Stimulated activated CD4-positive, alpha-beta T cell treated with anti-CD3 and anti-CD28 coated beads, Interleukin-12 subunit alpha, Interleukin-12 subunit beta, amount 100 ng/mL, for 4 hours (primary cell): ENCODE measurements at places on chromosomes 16 and 17.

- DNase-seq: no peak
Observed at GRCh38 chr17:27321372-27321771, 27.5 kb downstream of the WSB1 start.

DNA sequence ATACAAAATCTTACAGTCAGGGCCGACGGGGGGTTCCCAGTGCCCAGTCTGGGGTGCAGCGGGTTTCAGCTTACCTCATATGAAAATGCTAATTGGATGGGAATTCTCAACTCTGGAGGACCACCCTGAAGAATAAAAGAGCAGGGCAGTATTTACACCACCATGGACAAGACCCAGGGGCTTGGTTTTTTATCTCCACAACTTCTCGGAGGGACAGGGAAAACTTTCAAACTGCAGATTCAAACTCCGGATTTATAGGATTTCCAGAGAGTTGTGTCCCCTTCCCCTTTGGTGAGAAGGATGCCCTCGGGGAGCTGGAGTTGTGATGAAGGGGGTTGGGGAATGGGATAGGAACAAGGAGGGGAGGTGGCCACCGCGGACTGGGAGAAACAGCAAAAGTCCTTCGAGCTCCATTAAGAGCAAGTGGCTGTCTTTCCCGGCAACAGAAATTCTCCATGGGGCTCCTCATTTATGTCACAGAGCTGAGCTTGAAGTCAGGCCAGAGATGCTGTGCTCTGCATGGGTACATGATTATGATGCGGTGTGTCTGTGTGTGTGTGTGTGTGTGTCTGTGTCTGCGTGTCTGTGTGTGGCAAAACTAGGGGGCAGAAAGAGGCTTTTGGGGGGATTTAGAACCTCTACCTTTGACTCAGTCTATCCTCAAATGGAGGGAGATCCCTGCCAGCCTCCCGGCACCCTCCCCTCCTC, 15.7 kb downstream of the FOXL1 start:
- no peak for DNase-seq

GRCh38 chr17:6752068-6752909, 3.6 kb upstream of the XAF1 start:
- no peak for DNase-seq

- no peak for DNase-seq
Observed at GRCh38 chr16:10858203-10858602, 18.8 kb upstream of the CIITA start.

DNA sequence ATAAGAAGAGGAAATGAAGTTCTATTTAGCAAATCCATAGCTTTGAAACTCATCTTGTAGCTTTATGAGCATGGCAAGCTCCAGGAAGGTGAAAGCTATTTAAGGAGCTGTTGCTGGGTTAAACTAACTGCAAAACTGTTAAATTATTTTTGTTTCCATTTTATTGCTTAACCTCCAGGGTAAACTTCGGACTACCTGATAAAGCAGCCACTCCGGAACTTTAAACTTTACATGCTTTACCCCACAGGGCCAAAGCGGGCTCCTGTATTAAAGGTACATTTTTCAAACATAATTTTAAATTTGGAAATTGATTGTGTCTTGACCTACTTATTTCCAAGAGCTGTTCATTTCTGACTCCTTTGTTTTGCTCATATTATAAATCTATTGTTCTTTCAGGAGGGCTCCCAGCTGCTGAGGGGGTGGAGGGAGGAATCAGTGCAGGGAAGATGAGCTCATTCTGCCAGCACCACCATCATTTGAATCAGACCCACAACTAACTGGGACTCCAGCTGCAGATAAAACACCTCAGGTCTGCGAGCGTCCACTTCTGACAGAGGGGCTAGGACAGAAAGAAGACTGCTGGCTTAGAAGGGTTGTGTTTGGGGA, 157.9 kb downstream of the IRX3 start:
- no peak for DNase-seq

DNA sequence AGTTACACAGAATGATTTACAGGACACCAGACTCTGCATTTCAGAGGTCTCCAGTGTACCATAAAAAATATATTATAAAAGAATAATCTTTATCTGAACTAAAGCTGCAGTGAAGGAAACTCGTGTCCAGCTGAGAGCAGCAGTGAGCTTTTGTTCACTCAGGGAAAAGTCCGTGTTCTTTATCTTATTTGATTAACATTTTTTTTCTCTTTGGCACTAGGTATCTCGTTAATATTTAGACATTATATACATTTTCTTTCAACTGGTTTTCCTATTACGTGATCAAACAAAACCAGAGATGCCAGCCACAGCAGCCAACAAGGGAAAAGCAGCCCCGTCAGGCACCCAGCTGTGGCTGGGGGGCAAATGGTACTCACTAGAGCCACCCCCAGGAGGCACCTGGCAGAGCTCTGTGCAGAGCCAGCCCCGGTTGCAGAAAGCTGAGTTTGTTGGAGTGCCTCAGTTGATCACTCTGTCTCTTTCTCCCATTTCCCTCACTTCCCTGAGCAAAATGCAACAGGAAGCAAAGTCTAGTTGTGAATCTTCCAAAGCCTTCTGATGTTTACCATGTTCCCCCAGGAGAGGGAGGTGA, 1.1 kb upstream of the HS3ST4 start:
- no peak for DNase-seq

DNA sequence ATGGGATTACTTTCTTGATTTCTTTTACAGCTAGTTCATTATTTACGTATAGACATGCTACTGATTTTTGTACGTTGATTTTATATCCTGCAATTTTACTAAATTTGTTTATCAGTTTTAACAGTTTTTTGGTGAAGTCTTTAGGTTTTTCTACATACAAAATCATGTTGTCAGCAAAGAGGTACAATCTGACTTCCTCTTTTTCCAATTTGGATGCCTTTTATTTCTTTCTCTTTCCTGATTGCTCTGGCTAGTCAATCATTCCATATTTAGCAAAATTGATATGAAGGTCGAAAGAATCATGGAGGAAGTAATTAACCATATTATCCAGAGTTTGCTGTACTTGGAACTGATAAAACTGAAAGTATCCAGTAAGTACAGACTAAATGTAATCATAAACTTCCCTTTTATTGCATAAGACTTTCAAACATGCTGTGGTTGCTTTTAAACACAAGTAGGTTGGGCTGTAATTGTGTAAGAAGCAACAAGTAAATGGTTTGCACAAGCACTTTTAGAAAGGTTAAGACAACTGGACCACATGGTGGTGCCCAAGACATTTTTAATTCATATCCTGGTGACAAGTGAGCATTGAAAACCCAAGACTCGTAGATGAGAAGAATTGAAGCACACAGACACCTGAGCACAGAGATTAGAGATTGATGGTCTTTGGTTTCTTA, 8.4 kb downstream of the GDE1 start:
- DNase-seq: no peak

DNA sequence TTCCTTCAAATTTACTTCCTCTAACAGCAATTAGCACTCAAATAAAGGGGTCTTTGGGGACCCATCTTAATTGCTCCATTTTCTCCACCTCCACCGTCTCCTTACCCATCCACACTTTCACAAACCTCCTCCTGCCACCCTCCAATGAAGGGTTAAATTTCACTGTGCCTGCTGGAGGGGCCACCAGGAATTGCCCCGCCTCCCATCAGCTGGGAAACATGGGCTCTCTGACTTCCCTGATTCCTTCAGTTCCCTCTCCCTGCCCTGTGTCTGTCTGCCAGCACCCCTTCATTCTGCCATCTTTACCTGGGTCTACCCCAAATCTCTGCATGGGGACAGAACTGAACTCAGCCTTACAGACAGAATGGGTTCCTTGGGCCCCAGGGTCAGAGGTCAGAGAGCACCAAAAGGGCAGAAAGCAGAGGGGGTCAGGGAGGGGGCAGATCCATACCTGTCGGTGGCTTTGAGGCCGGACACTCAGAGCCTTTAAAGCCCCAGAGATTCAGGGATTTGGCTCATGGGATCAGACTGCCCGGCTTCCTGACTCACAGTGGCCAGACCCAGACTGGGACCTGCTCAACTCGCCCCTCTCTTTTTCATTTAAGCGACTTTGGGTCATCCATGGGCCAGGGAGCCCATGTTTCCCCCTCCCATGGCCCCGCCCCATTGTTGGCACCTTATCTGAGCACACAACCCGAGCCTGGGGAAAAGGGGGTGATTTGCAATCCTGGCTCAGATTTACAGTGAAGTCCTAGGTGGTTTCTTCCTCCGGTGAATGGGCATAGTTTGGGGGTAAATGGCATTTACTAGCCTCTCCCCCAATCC, 17.6 kb upstream of the SP2 start:
- no peak for DNase-seq

- DNase-seq: peak; percentile 49
Observed at GRCh38 chr16:3654249-3654991, at the start of gene DNASE1. Gene DNASE1 (plus strand): TSS chr16:3654691. CDS start chr16:3655374, 683 bp downstream.

DNA sequence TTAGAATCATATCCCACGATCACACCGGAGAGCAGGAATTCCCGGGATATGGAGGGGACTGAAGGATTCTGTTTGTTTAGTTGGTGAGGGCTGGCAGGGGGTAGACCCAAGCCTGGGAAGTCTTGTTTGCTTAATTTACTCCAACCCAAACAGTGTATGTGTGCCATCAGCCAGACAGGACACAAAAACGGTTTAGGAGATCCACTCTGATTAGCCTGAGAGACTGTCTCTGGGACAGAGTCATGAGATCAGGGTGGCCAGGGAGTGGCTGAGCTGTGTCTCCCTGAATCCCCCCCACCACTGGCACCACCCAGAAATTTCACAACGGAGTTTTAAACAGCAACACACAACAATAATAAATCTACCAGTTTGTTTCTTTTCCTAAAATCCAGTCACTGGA, 127.0 kb downstream of the RBFOX3 start:
- no peak for DNase-seq

DNA sequence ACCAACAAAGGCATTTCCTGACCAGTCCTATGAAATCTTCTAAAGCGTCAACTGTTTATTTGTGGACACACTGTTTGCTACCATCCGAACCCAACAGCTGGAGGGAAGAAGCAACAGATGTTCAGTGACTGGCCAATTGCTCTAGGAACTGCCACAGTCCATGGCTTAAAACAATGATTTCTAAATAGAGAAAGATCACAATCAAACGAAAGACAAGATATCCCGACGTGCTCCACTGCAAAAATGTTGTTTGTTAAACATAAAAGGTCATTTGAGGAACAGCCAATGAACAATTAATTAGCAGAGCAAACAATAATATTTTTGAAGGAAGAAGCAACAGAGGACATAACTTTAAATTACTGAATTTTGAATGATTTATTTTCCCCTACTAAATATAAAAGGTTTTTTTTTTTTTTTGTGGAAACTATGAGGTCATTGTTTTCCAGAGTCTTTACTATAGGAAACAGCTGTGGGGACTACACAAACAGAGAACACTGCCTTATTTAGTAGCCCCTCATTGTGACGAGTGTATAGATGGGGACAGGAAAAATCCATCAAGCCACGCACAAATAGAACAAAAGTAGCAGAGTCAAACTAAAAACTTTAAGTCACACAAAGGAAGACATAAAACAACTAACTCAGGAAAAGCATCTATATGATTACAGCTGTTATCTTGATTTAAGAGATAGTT, 17.2 kb downstream of the USP31 start:
- no peak for DNase-seq

DNA sequence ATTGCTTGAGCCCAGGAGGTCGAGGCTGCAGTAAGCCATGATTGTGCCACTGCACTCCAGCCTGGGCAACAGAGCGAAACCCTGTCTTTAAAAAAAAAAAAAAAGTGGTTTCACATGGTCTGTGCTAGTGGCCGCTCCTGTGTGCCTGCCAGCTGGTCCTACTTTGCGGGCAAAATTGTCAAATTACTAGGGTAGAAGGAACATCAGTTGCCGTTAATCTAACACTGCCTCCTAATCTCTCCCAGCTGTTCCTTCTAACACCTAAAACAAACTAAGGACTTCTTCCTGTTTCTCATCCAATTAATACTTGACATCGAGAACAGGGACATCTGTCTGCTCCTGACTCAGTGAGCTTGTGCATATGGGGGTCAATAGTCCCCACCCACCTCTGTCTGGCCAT, 23.9 kb downstream of the TMEM11 start:
- no peak for DNase-seq

- DNase-seq: no peak
Observed at GRCh38 chr17:16287563-16288027, 65.7 kb downstream of the CENPV start.

GRCh38 chr16:1054660-1055556, 17.6 kb upstream of the SSTR5 start:
- DNase-seq: peak; percentile 52

DNA sequence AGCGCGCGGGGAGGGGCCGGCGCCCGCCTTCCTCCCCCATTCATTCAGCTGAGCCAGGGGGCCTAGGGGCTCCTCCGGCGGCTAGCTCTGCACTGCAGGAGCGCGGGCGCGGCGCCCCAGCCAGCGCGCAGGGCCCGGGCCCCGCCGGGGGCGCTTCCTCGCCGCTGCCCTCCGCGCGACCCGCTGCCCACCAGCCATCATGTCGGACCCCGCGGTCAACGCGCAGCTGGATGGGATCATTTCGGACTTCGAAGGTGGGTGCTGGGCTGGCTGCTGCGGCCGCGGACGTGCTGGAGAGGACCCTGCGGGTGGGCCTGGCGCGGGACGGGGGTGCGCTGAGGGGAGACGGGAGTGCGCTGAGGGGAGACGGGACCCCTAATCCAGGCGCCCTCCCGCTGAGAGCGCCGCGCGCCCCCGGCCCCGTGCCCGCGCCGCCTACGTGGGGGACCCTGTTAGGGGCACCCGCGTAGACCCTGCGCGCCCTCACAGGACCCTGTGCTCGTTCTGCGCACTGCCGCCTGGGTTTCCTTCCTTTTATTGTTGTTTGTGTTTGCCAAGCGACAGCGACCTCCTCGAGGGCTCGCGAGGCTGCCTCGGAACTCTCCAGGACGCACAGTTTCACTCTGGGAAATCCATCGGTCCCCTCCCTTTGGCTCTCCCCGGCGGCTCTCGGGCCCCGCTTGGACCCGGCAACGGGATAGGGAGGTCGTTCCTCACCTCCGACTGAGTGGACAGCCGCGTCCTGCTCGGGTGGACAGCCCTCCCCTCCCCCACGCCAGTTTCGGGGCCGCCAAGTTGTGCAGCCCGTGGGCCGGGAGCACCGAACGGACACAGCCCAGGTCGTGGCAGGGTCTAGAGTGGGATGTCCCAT, 232.8 kb downstream of the SEC14L1 start:
- no peak for DNase-seq

- no peak for DNase-seq
Observed at GRCh38 chr16:67212766-67213165, 13.8 kb downstream of the ELMO3 start.

DNA sequence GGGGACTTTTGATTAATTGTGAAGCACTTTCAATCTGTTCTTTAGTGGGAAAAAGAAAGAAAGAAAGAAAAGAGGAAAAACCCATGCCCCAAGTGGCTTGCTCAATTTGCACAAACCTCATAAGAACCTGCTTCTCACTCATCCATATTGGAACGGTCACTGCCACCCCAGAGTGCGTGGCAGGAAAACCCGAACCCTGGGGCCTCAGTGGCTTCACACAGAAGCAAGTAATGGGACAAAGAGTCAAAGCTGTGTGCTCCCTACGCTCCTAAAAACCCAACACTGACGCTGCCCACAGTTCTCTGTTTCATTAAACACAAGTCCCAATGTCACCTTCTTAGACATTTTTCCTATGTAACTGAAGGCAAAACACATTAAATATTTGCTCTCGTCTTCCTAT, 1.2 kb downstream of the SLC6A4 start:
- DNase-seq: no peak

- no peak for DNase-seq
Observed at GRCh38 chr17:4097165-4097960, 45.5 kb downstream of the ZZEF1 start.

- DNase-seq: no peak
Observed at GRCh38 chr16:81697616-81698309, 81.3 kb upstream of the PLCG2 start.

GRCh38 chr17:7220593-7221277, 997 bp downstream of the ACADVL start:
- DNase-seq: peak; percentile 47
